ENCODE measurements at places on chromosomes 2 and 18.

DNA sequence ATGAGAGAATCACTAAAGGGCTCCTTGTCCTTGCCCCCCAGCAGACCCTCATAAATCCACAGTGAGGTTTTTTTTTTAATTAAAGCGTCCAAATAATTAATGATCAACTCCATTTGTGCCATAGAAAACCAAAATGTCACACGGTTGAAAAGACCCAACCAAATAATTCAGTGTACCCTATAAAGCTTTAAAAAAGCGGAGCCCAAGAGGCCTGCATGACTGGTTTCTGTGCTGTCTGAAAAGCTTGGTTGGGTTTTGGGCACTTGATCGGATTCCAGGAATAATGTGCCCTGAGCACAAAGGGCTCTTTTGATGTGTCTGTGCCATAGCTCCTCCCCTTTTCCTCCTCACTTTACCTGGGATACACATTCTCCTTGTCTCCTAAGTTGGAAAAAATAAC is 523.2 kb downstream of the TNS1 start:
- DNase-seq: no peak

- no peak for DNase-seq
These were observed 104.8 kb upstream of the FN1 start for GRCh38 chr2:215540658-215541057.

- DNase-seq: no peak
These were observed 92.7 kb downstream of the MRO start for GRCh38 chr18:50726960-50727589.

DNA sequence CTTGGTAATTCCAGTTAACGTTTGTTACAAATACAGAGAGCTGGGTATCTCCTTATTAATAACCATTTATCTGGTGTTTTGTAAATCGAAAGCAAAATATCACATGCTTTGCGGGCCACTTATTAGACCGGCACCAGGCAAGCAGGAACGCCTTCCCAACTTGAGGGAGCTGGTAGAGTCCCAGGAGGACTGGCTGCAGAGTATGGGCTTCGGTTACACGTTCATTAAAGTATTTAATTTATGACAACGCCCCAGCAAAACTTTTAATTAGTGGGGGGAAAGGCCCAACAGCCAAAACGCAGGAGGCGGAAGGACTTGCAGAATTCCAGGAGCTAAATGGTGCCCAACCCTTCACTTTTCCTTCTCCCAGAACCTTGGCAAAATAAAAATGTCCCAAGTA is 3.7 kb downstream of the SMAD7 start:
- peak; percentile 15 for DNase-seq

DNA sequence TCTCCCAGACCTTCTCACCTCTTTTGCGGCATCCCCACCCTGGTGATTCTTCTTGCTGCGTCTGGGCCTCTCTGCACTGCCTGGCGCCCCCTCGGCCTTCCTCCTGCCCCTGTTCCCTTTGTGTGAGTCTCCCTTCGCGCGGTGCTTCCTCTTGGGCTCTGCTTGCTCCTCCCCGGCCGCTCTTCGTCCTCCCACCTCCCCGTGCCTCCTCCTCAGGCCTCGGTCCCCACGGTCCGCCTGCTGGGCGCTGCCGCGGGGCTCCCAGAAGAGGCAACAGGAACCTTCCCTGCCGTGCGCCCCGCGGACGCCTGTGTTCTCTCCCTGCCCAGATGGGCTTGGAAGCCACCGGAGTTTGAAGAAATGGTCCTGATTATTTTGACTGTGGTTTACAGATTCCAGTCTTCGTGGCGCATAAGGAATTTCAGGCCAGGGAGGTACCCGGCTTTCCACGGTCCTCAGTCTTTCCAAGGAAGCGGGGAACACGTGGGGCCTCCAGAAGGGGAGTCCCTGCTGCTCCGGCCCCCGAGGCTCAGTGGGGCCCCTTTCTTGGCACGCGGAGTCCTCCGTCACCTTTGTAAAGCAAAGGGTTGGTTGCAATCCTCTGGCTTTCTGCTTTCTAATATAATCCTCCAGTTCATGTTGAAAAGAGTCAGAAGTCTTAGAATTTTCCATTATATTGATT is 13.1 kb downstream of the RNU2-63P start:
- DNase-seq: no peak

- peak; percentile 60 for DNase-seq
These were observed 42.6 kb downstream of the ASAP2 start for GRCh38 chr2:9249020-9249800.

DNA sequence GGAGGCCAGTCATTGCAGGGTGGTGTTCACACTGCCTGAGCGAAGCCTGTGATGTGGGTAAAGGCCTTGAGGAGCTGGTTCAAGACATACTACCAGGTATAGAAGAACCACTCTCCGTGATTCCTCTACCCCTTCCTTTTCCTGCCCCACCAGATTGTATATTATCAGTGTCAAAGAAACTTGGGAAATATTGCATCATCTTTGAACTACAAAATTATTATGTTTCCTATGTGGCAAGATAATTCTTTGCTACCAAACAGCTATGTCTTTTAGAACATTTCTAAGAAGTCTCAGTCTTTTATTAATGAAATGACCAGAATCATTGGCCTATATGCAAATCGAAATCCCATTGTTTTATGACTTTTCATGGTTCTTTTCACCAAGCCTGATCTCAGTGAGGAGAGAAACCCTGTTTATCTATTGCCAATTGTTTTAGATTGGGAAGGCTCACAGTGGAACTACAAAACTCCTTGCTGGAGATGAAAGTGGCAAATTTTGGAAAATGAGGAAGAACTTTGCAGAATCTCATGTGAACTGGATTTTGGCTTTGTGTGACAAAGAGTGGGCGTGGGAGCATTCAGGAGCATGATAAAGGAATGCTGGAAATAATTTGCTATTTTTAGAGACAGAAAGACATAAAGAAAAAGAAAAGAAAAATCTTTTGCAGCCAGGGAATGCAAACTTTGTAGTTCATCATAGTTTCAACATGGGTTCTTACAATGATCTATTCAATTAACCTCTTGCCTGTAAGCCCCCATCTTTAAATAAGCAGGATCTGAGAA is 286.9 kb downstream of the INSIG2 start:
- DNase-seq: no peak

DNA sequence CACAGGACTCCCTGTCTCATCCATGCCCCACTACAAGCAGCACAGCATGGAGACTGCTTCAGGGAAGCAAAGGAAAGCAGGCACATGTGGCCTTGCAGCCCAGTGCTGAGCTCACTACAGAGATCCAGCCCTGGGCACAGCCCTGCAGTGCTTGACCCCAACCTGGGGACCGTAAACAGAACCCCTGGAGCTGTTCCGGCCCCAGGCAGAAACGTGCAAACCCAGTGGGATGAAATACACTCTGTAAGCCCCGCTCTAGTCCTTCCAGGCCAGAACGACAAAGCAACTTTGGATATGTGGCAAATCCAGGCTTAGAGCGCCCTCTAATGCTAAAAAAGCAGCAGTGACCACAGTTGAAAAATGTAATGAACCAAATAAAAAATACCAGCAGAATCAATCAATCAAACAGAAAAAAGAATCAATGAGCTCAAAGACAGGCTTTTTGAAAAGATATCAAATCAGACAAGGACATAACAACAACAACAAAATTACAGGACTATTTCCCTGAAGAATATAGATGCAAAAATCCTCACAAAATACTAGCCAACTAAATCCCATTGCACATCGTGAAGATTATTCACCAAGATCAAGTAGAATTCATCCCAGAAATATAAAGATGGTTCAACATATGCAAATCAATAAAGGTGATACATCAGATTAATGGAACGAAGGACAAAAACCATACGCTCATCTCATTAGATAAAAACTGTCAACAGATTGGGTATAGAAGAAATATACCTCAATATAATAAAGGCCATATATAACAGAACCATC is 45.6 kb downstream of the ZNF519 start:
- no peak for DNase-seq

- DNase-seq: no peak
These were observed 10.4 kb upstream of the FAM228A start for GRCh38 chr2:24164416-24164973.

GRCh38 chr2:68569604-68570003 is 73.8 kb upstream of the PROKR1 start:
- no peak for DNase-seq

- no peak for DNase-seq
These were observed 552.3 kb downstream of the ERBB4 start for GRCh38 chr2:211986313-211986712.

DNA sequence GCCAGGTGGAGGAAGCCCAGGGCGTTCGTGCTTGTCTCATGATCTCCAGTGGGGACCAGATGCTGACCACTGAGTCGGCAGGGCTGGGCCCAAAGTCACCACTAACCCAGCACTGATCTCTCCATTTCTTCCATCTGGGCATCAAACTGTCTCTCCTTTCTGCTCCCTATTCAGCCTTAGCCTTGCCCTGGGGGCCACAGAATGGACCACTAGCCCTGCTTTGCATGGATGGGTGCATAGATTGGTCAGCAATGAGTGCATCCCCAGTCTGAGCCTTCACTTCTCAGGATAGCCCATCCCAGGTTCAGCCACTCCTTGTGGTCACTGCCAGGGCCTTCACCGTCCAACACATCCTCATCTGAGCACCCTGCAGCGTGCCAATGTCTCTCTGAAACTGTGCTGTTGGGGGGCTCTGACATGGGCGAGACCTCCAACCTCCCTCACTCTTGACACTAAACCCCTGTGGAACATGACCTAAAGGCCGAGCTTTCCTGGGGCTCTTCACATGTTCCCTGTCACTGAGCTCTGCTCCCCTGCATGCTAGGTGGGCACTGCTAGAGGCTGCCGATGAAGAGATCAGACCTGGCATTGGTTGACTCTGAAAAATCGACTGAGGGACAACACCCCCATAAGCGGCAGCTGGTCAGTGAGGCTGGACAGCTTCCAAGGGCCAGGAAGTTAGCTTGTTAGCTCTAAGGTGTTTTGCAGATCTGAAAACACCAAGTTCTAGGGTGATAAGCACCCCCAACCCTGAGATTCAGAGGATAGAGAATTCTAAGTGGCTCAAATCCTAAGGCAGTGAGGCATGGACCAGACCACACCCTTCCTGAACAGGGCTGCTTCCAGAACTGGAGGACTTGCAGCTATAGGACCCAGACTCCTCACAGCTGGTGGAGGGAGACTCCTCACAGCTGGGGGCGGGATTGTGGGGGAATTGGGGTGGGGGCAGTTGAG is 61.7 kb downstream of the HS1BP3 start:
- DNase-seq: peak; percentile 28

- DNase-seq: no peak
These were observed 64.2 kb downstream of the SCG2 start for GRCh38 chr2:223537651-223538601.

GRCh38 chr2:37742286-37742685 is 70.8 kb upstream of the CDC42EP3 start:
- DNase-seq: no peak

GRCh38 chr2:118421648-118422047 is 333.4 kb downstream of the INSIG2 start:
- DNase-seq: no peak

GRCh38 chr2:263774-264492 is at the start of gene SH3YL1:
TSS of gene SH3YL1 (minus strand) at chr2:264032. CDS start at chr2:263984, 48 bp downstream.
- DNase-seq: peak; percentile 44

GRCh38 chr18:67509741-67510391 is 6.7 kb downstream of the DSEL start:
- DNase-seq: no peak

DNA sequence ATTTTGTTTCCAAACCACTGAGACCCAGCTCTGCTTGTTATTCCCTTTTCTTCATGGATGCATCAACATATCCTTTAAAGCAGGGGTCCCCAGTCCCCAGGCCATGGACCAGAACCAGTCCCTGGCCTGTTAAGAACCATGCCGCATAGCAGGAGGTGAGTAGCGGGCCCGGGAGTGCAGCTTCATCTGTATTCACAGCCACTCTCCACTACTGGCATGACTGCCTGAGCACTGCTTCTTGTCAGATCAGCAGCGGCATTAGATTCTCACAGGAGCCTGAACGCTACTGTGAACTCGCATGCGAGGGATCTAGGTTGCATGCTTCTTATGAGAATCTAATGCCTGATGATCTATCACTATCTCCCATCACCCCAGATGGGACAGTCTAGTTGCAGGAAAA is 1.6 kb upstream of the POLI start:
- DNase-seq: no peak

DNA sequence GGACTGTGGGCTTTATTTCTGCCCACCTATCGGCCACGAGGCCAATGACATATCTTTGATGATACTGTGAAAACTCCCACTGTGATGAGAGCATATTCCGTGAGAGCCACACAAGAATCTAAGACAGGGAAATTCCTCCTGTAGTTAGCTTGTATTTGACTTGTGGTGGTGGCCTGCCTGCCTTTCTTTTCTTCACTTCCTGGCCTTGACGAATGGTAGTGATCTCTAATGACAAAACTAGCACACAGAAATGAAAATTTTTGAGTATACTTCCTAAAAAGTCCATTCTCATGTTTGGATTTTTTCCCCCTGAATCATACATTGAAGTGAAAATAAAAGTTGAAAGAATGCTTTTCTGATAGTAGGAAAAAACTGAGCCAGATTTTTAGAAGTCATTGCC is 94.4 kb downstream of the MGAT5 start:
- no peak for DNase-seq

- no peak for DNase-seq
These were observed 47.8 kb upstream of the MGAT5 start for GRCh38 chr2:134206031-134206430.

DNA sequence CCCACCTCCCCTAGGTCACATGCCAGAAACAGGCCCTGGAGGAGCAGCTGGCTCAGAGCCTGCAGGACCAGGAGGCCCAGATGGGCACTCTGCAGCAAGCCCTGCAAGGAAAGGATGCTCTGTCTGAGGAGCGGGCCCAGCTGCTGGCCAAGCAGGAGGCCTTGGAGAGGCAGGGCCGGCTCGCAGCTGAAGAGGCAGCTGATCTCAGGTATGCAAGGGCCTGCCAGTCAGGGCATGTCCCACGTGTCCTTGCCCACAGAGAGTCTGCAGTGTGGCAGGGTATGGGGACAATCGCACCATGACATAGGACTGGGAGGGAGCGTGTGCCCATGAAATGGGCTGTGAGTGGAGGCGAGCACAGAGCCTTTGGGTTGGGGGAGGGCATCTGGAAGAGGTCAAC is 39.9 kb downstream of the CROCC2 start:
- DNase-seq: peak; percentile 17

DNA sequence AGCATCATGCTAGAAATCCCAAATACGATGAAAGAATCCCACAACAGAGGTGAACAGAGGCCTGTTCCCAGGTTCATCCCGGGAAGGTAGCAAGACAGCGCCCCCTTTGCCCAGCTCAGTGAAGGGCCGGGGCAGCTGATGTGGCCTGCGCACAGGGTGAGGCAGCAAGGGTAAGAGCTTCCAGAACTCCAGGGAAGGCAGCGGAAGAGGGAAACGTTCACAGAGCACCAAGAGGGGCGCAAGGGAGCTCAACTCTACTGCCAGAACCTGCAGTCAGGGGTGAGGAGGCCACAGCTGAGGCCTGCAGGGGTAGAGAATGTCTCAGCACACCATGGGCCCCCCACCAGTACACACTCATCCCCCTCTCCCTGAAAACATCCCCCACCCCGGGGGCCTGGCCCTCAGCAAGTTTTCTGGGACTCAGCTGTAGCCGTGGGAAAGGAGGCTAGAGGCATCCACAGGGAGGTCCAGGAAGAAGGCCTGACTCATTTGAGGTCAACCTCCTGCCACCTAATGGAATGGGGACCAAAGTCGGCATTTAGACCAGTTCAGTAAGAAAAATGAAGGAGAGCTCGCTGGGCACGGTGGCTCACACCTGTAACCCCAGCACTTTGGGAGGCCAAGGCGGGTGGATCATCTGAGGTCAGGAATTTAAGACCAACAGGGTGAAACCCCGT is 95.6 kb upstream of the ASAP2 start:
- DNase-seq: no peak
